ENCODE measurements at places on chromosomes 1 and 21.

- no peak for DNase-seq
Observed at GRCh38 chr1:156740237-156740740, 599 bp downstream of the MRPL24 start.

GRCh38 chr1:96962751-96963211 is 241.2 kb downstream of the PTBP2 start:
- DNase-seq = no peak

DNA sequence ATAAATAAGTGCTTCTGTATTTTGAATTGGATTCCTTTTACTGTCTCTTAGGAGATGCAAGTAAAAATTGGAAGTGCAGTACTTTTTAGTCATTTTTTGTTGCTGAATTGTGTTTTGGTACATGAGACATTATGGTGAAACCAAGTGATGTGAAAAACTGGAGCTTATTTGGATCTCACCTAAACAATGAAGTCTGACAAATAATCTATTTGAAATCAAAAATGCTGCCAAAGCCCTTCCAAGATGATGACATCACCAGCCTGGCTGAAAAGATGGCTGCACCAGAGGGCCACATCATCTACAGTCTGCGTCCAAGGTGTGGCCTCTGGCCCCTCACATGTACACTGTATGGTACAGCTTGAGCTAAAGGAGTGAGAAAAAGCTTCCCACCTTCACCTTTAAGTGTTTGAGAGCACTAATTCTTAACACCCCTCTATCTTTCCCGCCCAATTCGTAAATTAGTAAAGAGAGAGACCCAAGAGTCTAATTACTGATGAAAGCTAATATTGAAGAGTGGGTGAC is 192.5 kb upstream of the ST6GALNAC5 start:
- DNase-seq = no peak

- DNase-seq = no peak
Observed at GRCh38 chr1:61114178-61114870, 32.0 kb downstream of the NFIA start.

DNA sequence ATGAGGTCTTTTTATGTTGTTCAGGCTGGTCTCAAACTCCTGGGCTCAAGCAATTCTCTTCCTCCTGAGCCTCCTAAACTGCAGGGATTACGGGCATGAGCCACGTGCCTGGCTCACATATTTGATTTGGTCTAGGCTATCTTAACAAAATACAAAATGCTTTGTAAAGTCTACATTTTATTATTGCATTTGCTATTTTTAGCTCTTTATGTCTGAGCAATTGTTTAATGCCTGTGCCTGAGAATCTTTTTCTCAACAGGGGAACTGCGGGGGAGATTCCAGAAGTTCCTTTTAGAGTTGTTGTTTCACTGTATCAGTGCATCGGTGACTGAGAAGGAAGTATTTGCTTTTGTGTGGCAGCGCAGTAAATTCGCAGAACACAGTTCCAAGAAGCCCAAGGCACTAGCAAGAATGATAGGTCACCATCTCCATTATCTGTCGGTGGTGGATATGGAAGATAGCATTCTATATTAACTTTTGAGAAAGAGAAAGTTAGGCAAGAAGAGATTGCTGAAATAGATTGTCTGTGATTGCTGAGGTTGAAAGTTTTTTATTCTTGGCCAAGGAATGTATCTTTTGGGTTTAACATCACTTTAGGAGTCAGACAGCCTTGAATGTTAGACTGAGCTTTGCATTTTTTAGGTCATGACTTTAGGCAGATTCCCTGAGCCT is 167.3 kb downstream of the PDE4B start:
- DNase-seq = no peak

DNA sequence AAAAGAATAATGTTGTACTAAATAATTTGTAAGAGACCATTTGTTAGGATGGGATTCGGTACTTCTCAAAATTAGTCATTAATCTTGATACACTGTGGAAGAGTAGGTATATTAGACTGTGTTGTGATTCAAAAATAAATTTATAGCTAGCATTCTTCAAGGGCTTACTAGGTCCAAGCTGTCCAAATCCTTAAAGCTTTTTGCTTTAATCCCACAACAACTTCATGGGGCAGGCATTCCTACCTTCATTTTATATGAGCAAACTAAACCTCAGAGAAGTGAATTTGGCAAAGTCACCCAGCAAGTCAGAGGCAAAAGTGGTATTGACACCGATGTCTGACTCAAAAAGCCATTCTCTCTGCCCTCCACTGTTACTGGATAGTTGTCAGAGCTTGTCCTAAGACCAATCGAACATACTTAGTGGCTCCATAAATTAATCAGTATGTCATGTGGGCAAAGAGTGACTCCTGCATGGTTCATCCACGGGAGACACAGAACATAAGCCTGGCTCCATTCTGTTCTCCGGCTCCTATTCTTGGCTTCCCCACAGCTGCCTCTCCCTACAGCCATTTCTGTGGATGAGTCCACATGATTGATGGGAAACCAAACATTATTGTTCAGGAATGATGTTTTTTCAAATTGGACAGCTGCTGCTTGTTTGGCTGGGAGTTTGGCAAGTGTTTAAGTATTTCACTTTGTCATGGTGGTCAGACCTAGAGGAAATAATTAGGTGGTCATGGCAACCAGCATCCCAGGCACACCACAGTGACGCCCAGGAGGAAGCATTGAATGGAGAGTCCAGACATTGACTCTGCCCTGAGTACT is 133.4 kb upstream of the FGGY start:
- DNase-seq = no peak

- no peak for DNase-seq
Observed at GRCh38 chr1:32709075-32709474, 6.5 kb upstream of the SYNC start.

DNA sequence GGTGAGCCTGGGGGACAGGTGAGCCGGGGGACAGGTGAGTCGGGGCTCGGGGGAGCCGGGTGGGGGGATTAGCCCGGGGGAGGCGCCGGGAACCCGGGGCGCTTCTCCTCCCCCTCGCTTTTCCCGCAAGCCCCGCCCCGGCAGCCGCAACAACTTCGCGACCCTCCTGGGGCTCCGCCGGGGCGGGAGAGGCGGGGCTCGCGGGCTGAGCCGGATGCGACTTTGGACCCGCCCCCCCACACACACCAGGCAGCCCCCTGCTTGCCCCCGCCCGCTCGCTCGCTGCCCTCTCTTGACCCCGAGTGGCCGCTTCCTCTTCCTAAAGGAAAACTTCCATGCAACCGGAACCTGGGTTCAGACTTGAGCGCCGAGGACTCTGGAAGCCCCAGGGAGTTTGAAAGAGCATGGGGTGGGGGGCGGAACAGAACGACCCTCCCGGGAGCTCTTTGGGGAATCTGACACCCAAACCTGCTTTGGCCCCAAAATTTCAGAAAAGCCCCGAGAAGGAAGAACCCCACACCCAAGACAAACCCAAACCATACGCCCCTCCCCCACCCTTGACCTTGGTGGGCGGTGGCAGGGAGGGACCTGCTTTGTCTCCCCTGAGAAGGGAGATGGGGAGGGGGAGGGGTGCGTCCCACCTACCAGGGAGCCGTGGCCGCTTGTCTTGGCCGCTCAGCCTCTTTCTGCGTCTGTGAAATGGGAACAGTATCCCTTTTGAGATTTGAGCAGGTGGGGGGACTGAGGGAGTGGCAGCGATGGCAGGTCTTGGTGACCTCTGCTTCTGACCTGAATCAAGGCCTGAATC is 550 bp downstream of the ARHGEF16 start:
- DNase-seq = no peak

- no peak for DNase-seq
Observed at GRCh38 chr1:20302108-20302471, 11.4 kb downstream of the VWA5B1 start.

DNA sequence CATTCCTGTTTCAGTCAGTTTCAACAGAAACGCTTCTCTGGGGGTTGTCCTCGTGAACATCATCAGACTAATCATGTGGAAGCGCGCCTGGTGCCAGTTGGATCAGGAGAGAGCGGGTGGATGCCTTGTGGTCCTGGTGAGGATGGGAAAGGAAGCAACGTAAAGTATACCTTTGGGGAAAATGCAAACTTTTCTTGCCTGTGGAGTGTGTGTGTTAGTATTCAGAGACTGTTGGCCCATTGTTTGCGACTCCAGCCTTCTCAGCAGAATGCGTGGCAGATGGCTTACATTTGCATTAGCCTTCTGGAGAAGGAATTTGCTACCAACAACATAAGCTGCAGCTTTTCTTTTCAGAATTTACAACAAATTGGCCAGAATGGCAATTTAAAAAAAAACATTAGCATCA is 173.9 kb downstream of the RWDD3 start:
- DNase-seq = no peak

DNA sequence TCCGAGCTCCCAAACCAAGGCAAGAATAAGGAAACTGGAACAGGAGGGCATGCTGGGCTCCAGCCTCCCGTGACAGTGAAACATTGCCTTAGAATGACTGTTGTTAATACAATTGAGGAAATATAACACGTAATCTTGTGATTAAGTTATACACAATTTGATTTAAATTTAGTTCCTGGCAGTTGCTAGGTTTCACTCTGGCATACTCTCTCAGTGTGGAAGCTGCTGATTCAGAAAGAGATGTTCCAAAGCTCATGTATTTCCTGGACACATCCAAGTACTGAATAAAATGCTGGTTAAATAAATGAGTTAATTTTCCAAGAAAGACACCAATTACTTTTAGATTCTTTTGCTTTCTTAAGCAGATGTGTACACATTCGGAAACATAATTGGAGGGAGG is 176.1 kb downstream of the GRIK1 start:
- DNase-seq = no peak

DNA sequence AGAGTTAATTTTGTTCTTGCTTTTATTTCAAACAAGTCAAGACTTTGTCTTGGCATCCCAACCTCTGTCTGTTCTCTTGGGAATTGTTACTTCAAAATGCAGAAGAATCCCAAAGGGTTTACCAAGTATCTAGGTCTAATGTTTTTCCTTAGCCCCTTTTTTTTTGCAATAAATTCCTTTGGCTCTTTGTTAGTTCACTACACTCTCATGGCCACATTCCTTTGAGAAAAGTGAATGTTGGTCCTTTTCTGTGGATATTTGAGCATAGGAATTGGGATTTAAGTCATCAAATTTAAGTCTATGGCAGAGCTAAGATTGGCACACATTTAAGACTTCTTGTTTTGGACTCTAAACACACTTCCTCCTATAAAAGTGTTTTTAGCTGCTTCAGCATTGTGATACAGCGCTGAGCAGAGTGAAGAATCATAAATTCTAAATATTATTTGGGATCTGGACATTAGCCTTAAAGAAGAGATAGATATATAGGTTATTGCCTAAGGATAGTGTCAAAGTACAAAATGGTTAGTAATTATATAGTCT is 1.9 kb downstream of the BTF3L4 start:
- DNase-seq = no peak

DNA sequence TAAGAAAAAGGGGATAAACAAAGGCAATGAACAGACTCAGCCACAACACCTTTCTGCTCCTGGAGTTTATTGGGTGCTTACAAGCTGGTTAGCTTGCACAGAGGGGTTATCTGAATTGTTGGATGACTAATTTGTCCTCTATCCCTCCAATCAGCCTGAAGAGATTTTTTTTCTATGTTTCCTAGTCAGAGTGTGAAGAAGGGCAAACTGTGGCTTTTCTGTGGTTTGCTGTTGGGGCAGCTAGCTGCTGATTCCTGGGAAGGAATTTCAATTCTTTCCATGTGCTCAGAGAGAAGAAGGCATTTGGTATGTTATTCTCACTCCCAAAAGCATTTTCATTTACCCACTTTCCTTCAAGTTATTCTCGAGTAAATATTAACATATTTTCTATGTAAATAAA is 48.6 kb downstream of the PCP4 start:
- DNase-seq = no peak

- DNase-seq = no peak
Observed at GRCh38 chr21:46254208-46254975, 25.8 kb upstream of the LSS start.

DNA sequence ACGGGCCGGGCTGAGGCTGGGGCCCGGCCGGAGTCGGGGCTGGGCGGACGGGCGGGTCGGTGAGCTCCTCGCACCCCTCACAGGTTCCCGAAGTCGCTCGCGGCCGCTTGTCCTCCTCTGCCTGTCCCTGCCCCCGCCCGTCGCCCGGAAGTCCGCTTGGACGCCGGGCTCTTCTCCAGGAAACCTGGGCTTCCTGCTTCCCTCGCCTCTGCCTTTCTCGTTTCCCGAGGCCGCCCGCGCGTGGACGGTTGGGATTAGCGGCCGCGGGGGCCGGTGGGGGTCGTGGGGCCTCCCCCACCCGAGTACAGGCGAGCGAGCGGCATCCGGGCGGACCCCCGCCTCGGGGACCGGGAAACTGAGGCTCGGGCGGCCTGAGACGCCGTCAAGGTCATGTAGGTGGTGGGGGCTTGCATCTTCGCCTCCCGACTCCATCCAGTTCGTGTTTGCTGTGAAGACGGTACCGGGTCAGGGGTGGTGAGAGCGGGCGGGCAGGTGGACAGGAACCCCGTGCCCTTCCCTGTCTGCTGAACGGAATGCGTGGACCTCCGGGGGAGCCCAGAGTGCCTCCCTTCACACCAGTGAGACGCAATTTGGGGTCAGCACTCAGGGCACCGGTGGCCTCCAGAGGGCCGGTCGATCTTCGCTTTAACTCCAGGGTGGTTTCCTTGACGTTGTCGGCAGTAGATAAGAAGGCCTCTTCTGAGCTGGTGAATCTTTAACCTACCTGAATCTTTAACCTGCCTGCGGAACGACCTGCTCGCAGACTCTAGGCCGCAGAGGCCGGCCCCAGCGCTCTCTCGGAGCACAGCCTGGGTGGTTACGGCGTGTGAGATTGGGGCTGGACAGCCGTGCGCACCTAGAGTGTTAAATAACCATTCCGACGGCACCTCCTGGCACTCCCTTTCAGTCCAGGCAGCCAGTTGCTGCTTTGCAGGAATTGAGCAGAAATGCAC is 686 bp downstream of the ARF1 start:
- no peak for DNase-seq

DNA sequence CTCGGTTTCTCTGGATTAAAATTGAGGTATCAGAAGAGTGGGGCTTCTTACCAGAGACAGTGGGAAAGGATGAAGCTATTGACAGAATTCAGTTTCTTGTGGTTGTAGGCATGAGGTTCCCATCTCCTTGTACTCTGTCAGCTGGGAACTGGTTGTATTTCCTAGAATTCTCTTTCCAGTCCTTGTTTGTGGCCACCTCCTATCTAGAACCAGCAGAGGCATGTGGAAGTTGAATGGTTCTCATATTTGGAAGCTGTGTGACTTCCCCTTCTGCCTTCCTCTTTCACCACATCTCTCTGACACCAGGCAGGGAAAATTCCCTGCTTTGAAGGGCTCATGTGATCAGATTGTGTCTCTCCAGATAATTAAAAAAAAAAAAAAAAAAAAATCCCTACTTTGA is 457.7 kb upstream of the ADAMTS5 start:
- DNase-seq = no peak

- DNase-seq = no peak
Observed at GRCh38 chr1:212949771-212950170, 570 bp upstream of the VASH2 start.

DNA sequence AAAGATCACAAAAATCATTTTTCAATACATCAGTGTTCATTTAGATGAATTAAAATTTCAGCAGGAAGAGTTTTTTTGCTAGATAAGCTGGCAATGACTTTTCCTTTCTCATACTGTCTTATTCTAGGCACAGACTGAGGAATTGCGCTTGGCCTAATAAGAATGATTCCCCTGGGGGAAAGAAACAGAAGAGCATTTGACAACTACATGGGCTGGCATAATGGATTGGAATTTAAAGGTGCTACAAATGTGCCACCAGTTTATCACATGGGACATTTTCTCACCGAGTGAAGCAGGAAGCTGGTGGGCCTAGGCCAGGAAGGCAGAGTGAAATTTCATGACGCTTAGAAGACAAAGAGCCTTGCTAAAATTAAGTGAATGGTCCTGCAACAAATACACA is 39.3 kb downstream of the CDKN2C start:
- no peak for DNase-seq

GRCh38 chr1:15067148-15067547 is 86.4 kb upstream of the TMEM51 start:
- no peak for DNase-seq
